ENCODE measurements at places on chromosomes 3 and 15.
A peak's percentile ranks its signal among the peaks of the same experiment; 100 is the strongest.

GRCh38 chr15:66080717-66081398 lies 172.7 kb downstream of the MEGF11 start:
- DNase-seq: no peak

DNA sequence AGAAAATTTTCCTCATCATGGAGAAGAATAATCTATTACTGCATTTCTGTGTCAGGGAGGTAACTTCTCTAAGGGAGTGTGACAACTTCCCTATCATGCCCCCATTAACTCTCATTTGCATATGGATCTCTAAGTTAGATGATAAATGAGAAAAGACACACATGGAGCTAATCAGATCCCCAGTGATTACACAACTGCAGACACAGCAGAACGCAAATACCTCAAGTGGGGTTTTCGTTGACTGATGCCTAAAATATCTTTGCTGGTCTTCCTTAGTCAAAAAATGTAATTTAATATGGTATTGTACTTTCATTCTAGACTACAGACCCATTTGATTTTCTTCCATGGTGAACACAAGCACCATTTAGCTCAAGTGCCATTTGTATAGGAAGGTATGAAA lies 630.5 kb downstream of the TBL1XR1 start:
- DNase-seq: peak; percentile 29

- no peak for DNase-seq
These were observed 685 bp upstream of the FOXB1 start for GRCh38 chr15:60003243-60004008.

GRCh38 chr3:129552287-129553050 lies 9.5 kb downstream of the H1-8 start:
- DNase-seq: no peak

DNA sequence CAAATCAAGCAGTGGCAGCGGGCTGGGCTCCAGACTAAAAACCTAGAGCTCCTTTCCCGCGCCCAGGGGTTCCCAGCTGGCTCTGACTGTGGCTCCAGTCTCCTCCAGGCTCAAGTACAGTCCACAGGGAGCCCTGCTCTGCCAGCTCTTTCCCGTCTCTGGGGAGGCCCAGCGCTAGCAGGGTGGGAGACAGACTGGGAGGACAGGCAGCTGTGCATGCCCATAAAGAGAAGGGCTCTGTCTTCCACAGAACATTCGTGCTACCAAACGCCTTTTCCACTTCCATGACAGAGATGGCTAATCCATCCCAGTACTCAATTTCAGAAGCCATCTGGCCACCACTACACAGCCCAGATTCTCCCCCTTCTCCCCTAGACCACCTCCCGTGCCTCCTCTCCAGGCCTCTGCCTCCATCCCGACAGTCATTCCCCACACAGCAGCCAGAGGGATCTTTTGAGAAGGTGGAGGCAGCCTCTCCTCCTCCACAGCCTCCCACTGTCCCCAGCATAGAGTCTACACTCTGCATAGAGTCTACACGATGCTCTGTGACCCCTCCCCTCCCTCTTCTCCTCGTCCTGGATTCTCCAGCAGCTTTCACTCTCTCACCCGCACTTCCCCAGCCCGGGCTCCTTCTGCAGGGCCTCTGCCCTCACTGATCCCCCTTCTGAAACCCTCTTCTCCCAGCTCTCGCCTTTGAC lies 6.8 kb upstream of the DUSP7 start:
- DNase-seq: no peak

- DNase-seq: no peak
These were observed 190.1 kb downstream of the PDE8A start for GRCh38 chr15:85171736-85172135.

DNA sequence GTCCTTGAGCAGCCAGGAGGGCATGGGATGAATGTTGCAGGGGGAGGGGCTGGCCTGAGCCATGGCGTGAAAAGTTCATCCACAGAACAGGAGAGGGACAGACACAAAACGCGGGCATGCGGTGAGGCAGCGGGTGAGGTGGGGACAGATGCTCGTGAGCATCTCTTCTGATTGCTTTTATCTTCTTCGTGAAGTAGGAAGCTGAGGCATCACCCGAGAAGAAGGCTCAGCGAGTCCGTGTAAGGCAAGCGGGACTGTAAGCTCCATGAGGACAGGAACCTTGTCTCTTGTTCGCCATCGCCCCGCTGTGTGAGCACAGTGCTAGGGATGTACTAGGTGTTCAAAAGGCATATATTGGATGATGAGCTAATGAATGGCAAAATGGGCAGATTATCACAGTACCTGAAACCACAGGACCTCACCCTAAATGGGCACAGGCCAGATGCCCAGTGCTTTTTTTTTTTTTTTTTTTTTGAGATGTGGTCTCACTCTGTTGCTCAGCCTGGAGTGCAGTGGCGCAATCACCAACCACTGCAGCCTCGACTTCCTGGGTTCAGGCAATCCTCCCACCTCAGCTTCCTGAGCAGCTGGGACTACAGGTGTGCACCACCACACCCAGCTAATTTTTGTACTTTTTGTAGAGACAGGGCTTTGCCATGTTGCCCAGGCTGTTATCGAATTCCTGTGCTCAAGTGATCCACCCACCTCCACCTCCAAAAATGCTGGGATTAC lies 46.8 kb downstream of the CPN2 start:
- no peak for DNase-seq

DNA sequence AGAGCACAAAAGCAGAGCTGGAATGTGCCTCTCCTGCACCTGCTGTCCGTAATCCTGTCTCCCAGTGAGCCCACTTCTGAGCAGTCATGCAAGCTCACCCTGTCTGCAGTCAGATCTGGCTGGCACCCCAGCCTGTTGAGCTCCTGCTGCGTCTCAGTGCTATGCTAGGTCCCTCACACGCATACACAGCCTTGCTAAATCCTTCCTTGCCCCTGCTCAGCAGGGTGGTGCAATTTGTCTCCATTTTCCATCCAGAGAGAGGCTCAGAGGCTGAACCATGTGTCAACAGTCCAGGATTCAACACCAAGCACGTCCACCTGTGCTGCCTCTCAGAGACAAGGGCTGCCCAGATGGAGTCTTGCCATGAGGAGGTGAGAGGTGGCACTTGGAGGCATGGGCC lies 11.0 kb downstream of the POMGNT2 start:
- DNase-seq: no peak

- no peak for DNase-seq
These were observed 35.4 kb downstream of the SLC28A2 start for GRCh38 chr15:45287390-45287956.

DNA sequence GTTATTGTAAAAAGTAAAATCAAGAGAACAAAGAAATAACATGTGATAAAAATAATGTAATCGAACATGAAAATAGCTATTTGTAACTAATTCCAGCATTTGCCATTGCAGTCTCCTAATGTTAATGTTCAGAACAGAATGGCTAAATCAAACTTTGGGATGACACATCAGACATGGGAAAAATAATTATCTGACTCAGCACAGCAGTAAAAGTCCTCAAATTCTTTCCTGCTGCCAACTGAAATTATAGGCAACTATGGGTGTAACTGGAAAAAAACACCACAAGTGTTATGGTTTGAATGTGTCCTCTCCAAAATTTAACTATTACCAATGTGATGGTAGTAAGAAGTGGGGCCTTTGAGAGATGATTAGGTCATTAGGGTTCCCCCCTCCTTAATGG lies 446.7 kb downstream of the C3orf38 start:
- no peak for DNase-seq

- no peak for DNase-seq
These were observed 392.8 kb downstream of the RSL24D1 start for GRCh38 chr15:54803987-54804386.

DNA sequence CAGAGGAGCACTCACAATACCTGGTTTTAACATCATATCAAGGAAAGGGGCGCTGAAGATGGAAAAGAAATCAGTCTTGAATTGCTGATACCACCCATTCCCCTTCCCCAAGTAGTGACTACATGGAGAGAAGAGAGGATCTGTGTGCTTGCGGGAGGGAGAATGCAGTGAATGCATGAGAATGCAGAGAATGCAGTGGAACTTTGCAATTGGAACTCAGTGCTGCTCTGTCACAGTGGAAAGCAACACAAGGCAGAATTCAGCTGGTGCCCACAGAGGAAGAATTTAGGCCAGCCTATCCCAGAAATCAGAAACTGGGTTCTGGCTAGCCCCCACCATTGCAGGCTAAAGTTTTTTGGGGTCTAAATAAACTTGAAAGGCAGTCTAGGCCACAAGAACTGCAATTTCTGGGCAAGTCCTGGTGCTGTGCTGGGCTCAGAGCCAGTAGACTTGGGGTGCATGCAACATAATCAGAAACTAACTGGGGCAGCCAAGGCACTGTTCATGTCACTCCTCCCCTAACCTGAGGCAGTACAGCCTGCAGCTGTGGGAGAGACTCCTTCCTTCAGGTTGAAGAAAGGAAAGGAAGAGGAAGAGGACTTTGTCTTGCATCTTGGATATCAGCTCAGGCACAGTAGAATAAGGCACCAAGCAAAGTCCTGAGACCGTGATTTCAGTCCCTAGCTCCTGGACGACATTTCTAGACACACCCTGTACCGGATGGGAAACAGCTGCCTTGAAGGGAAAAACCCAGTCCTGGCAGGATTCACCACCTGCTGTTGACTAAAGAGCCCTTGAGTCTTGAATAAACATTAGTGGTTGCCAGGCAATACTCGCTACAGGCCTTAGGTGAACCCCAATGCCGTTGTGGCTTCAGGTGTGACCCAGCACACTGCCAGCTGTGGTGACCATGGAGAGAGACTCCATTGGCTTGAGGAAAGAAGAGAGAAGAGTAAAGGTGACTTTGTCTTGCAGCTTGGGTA lies 329.3 kb downstream of the TBL1XR1 start:
- peak; percentile 83 for DNase-seq

DNA sequence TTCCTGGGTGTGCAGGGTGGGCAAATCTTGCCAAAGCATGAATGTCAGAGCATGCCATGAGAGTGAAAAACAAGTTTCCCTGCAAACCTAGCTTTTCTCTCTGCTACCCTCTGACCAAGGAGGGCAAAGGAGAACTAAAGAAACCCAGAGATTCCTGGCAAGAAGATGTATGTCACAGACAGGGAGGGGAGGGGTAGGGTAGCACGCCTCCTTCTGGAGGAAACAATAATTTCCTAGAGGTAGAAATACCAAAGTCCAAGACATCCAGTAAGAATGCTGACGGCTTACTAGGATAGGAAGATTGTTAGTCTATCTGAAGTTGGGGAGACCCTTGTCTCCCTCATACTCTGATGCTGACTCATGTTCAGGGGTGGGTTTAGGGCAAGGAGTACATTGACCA lies 203.9 kb downstream of the NR1D2 start:
- no peak for DNase-seq

GRCh38 chr3:45332901-45333407 lies 55.4 kb upstream of the LARS2 start:
- no peak for DNase-seq

GRCh38 chr3:195013411-195014361 lies 257.3 kb downstream of the XXYLT1 start:
- no peak for DNase-seq

DNA sequence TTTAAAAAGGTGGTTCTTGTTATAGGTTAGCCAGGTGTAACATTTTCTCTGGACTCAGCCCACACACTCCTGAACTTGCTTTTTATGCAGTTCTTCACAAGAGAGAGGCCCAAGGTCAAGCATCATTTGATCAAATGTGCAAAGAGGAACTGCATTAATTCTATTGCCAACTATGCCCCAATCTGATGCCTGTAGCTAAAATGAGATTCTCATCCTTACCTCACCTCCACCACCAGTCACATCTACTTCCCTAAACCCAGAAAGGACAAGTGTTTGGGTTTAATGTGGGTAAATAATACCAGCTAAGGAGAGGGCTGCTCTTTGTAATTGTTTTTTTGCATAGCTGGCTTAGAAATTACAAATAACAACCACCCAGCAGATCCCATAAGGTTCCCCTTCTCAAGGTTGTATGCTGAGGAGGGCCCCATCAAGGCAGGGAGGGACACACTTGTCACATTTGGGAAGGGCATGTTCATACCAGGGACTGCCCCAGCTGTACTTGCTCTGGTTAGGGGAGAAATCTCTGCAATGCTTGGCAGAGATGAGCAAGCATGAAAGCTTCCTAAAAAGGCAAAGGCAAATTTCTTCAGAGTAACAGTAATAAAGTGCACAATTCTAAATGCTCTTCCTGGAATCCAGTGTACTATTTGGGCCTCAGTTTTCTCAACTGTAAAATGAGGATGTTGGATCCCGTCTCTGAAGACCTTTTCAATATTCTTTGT lies 76.2 kb downstream of the TGFBR2 start:
- no peak for DNase-seq

GRCh38 chr3:32021155-32021554 lies 39.6 kb downstream of the ZNF860 start:
- no peak for DNase-seq

DNA sequence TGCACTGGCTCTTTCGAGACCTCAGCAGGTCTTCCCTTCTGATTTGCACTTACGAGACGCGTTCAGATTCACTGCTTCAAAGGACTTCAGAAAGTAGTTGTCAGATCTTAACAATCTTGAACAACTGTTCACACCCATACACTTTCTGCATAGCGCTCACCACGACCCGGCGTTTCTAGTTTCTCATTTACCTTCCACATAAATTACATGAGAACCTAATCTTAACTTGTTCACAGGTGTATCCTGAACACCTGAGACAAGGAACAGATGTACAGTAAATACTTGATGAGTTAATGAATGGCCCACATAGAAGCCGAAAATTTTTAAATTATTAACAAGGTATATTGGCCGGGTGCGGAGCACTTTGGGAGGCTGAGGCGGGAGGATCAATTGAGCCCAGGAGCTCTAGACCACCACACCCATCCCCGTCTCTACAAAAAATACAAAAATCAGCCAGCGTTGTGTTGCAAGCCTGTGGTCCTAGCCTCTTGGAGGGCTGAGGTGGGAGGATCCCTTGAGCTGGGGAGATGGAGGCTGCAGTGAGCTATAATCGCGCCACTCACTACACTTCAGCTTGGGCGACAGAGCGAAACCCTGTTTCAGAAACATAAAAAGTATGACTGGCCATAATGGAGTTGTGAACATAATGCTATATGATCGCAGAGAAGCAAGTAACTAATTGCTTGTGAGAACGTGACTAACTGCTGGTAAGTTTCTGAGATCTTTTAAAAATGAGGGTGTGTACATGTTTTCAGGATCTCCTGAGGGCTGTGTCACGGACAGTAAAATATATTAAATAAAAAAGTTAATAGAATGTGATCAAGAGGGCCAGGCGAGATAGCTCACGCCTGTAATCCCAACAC lies 984 bp upstream of the SMARCC1 start:
- no peak for DNase-seq

DNA sequence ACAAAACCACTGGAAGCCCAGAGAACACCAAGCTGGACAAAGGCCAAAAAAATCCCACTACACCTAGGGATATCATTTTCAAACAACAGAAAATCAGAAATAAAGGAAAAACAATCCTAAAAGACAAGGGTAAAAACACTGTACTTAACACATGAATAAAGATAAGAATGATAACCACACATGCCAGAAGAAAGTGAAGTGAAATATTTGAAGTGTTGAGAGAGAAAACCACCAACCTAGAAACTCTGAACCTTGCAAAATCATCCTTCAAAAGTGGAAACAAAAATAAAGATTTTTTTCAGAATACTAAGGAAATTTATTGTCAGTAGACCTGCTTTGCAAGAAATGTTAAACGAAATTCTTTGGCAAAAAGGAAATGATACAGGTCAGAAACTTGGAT lies 45.1 kb downstream of the KPNA1 start:
- DNase-seq: no peak

GRCh38 chr3:42042747-42043098 lies 48.4 kb upstream of the TRAK1 start:
- no peak for DNase-seq
